ENCODE measurements at places on chromosomes 11 and 22.

DNA sequence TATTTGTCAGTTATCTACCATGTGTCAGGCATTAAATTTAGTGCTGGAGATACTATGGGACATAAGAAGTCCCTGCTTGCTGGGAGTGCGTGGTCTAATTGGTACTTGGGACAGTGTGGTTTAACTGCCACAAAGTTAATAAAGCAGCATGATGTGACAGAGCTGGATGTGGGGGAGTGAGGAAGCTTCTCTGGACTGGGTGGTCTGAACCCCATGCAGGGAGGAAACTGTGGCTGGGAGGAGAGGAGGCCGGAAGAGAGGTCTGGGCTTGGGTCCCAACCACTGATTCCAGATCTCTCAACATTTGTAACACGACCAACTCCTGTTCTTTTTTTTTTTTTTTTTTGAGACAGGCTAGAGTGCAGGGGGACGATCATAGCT, 37.1 kb downstream of the ST3GAL4 start:
- no peak for DNase-seq

GRCh38 chr22:41260871-41261270, 20.1 kb upstream of the CHADL start:
- DNase-seq: no peak

- DNase-seq: no peak
Measured at GRCh38 chr11:83540112-83540675, 254.0 kb upstream of the CCDC90B start.

DNA sequence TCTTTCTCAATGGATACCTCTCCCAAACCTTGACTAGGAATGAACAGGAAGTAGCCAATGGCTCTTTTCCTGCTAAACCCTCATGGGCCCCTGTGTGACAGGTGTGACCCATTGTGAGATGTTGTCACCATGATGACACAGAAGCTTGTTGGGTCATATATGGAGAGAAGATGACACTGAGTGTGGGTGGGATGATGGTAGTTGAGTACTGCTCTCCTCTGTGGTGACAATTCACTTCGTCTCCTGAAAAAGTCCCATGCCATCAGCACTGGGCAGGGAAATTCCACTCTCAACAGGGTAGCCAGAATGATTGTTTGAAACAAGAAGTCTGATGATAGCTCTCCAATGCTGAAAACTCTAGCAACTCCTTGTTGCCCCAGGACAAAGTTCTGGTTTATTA, 94.0 kb upstream of the SEZ6L start:
- DNase-seq: no peak

DNA sequence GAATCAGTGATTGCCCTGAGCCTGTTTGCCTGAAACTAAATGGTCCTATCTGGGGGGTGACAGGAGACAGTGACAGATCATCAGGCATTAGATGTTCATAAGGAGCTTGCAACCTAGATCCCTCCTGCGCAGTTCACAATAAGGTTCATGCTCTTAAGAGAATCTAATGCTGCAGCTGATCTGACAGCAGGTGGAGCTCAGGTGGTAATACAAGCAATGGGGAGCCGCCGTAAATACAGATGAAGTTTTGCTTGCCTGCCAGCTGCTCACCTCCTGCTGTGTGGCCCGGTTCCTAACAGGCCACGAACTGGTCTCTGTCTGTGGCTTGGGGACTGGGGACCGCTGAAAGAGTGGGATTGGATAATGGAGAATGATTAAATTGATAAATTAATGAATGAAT, 14.0 kb downstream of the NOX4 start:
- no peak for DNase-seq

DNA sequence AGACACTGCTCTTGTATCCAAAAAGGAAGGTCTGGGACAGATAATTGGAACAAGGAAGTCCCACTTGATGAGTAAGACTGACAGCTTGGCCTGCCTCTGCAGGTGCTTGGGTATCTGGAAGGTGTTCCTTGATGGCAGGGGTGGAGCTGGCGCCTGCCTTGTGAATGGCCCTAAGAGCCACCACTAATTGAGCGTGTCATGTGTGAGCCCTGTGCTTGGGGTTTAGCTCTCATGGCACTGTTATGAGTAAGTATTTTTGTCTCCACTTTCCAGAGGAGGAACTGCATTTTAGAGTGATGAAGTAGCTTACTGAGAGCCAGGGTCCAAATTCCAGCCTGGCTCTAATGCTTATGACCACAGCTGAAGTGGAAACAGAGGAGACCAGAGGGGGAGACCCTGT, 71.2 kb upstream of the NECTIN1 start:
- DNase-seq: no peak

GRCh38 chr22:42608136-42608822, 6.4 kb downstream of the POLDIP3 start:
- DNase-seq: no peak

DNA sequence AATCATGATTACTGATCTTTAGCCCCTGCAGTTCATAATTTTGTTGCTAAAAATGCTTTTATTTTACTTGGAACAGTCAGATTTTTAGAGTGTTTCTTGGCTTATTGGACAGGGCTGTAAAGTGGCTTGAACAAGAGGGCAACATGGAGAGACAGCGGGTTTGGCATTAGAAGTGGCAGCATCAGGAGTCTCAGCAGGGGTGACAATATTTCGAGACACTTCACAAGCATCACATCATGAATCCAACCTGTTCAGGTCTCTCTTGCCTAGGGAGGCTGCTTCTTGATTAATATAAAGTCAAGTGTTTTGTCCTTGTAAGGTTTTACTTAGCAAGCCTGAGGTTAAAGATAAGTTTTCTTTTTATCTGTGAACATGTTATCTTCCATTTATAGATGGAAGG, 2249.5 kb downstream of the LRRC4C start:
- no peak for DNase-seq

DNA sequence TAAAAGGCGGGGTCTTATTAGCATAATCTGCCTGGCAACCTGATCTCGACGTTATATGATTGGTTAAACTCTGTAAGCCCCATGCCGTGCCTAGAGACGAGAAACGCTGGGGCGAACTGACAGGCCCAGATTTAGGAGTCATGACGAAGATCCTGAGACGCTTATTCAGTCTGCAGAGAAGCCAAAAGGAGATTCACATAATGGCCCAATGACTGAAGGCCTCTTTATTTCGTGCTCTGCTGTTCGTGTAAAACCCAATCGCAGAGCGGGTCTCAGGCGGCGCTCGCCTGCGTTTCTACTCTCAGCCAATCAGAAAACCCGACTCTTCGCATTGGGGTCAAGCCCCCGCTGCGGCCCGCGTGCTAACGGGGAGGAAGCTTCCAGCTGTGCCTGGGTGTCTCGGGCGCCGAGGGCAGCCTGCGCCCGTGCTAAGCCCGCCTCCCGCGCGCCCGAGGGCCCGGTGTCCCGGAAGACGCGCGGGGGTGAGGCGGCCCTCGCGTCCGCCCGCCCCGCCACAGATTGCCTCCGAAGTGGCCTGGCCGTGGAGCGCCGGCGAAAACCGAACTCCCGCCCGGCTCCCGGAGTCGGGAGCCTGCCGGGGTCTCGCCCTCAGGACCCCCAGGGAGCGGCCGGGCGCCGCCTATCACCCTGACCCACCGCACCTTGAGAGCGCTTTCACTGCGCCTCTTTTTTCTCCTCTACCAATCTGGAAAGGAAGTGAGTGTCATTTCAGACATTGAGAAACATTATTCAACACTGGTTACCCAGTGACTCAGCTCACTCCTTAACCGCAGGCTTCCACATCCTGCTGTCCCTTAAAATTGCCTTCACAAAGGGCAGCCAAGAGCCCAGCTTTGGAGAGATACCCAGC, 446 bp upstream of the PRDM10 start:
- peak; percentile 98 for DNase-seq

- no peak for DNase-seq
Measured at GRCh38 chr11:61194169-61194671, 9.1 kb upstream of the PGA3 start.

DNA sequence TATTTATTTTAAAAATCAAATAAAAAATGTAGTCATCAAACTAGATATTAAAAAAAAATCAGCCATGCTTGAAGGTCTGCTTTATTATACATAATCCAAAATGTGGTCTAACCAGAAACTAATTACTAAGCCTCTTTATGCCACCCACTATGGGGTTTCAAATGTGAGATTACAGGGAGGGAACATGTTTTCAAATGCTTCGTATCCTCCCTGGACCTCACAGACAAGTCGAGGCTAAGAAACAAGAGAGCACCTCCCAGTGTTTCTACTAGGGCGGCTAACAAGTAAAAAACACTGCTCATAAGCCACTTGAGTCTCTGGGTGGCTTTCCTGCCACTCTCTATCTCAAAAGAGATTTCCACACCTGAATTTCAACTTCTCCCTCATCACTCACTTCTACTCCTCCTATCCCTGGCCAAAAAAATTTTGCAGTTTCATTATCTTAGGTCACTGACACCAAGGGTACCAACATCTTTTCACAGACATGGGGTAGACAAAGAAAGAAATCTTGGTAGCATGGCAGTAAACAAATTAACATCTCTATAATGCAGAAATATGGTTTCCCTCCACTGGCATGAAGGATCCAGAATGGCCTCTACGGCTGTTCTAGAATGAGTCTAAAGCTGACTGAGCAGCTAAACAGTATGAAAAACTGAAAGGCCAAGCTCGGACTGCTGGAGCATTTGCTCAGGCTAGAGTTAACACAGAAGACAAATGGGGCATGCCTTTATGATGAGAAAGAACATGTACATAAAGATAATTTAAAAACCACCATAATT, 50.9 kb downstream of the PITPNB start:
- DNase-seq: no peak

DNA sequence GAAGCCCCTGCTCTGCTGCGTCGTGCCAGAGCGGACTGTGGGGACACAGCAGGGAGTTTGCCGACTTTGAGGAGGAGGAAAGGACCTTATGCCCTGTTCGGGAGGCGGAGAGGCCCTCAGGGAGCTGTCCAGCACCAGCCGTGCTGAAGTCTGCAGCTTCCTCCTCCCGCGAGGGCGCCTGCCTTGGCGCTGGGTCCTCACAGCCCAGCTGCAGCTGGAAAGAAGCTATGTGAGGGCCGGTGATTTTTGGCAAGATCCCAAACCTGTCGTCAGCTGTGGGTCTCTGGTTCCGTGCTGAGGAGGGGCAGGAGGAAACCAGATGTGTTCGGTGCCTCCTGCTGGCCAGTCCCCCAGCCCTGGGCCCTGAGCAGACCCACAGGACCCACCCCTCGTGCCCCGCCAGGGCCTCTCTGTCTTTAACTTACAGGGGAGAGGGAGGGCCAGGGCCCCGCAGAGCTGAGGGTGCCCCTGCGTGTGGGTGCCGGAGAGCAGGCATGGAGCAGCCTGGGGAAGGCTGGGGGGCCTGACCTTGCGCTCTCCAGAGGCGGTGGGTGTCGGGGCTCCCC, 12.0 kb downstream of the BRSK2 start:
- no peak for DNase-seq

DNA sequence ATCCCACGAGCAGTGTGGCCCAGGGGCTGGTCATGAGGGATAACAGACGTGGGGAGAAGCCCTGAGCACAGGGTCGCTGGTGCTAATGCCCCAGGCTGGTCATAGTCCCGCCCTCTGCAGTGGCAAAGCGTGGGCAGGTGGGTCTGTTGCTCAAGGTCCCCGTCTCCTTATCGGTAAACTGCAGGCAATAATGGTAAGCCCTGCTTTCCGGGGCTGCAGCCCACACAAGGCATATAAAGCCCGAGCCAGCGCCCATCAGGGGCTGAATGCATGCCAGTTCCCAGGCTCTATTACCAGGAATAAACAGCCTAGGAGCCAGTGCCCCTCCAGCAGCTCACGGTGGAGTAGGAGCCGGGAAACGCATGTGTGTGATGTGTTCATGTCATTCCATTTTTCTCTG, 261.0 kb downstream of the BRD1 start:
- no peak for DNase-seq

GRCh38 chr11:40290171-40290631, 1169.3 kb downstream of the LRRC4C start:
- DNase-seq: peak; percentile 87

- DNase-seq: no peak
Measured at GRCh38 chr22:32620992-32621391, 146.4 kb downstream of the FBXO7 start.

DNA sequence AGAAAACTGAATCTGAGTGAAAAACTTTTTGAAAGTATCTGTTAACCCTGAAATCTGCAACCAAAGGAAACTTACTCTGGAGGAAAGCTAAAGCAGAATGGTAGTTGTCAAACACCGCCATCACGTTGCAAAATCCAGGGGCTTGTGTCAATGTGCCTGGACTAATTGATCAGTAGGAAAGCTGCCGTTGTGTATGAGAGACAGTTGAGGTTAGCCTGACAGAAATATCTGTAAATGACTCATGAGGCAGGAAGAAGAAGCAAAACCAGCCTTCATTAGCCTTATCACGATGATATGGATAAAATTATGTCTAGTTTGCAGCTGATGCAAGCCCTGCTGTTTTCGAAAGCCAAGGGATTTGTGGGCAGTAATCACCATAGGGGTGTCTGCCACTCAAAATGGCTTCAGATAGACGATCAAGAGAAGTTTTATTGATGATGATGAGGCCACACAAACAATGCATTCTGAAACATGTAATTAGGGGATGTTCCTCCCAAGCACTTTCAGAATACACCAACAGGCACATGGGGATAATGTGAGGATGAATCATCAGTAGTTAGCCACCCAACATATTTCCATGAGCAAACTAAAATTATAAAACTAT, 8.9 kb downstream of the SCGB1A1 start:
- DNase-seq: no peak

- DNase-seq: no peak
Measured at GRCh38 chr22:26995235-26995634, 337.8 kb downstream of the MIAT start.

DNA sequence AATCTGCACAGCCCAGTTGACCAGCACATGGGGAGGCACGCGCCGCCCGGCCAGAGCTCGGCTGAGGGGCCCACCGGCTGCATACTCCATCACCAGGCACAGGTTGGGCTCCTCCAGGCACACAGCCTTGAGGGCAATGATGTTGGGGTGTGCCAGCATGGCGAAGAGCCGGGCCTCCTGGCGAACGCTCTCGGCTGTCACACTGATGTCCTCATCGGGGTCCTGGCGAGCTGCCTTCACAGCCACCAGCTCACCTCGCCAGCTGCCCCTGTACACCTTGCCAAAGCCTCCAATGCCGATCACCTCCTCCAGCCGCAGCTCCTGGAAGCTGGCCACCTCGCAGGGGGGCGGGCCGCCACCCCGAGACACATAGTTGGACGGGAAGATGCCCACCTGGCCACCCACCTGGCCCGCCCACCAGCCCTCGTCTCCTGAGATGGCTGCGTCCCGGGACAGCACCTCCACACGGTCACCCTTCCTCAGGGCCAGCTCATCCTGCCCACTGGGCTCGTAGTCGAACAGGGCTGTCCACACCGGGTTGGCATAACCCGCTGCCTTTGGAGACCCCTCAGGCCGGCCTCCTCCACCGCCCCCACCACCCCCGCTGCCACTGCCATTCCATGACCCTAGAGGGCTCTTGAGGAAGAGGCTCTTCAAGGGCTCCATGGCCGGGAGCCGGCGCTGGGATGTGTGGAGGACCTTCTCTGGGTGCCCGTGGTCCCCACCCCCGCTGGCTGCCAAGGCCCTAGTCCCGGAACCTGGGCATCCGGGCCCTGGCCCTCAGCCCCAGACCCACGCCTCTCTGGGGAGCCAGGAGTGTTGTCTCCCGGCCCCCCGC, 711 bp downstream of the MAP3K11 start:
- DNase-seq: no peak

GRCh38 chr11:105104292-105104691, 35.3 kb downstream of the CARD18 start:
- DNase-seq: no peak

GRCh38 chr11:10443721-10444235, 11.3 kb upstream of the AMPD3 start:
- no peak for DNase-seq

GRCh38 chr11:43397251-43397650, 38.5 kb downstream of the TTC17 start:
- DNase-seq: no peak

All from SK-N-MC (cell line).